ENCODE measurements at places on chromosomes 4 and X.
A peak's percentile ranks its signal among the peaks of the same experiment; 100 is the strongest.

DNA sequence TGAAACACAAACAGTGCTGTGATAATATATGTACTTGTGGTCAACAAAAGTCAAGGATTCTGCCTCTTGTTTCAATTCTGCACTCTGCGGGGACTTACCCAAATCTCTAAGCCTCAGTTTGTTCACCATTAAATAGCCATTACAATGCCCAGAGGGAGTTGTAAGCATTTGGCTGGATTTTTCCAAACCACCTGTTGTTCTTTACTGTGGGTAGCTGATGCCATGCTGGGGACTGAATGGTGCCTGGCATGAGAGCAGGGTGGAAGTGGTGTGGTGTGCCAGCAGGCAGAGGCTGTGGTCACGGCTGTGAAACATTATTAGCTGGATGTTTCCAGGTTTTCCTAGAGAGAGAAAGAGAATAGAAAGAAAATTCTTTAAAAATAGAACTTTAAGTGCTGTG is 60.7 kb upstream of the PAK3 start:
- no peak for DNase-seq

GRCh38 chr4:152983774-152984411 is 47.8 kb downstream of the FHDC1 start:
- no peak for DNase-seq

DNA sequence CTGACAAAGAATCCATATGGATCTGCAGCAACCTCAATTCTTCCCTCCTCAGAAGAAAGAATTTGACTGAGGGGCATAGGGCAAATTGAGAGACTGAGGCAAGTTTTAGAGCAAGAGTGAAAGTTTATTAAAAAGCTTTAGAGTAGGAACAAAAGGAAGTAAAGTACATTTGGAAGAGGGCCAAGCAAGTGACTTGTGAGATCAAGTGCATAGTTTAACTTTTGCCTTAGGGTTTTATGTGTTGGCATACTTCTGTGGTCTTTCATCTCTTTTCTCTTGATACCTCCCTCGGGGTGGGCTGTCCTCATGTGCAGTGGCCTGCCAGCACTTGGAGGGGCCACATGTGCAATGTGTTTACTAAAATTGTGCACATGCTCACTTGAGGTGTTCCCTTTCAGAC is 98.0 kb upstream of the MAGEB16 start:
- peak; percentile 13 for DNase-seq

DNA sequence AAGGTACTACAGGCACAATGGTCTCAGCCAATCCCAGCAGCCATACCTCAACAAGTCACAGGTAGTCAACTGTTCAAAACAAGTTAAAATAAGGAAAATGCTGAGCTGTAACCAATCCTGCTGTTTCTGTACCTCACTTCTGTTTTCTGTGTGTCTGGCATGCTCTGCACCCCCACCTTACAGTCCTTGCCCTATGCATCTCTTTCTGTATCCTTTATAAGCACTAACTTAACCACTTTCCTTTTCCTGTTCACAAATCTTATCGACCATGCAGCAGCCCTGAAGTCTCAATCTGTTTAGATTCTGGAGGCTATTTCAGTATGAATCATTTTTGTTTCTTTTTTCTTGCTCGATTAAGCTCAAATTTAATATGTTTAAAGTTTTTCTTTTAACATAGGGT is 12.5 kb upstream of the FAM13A start:
- DNase-seq, result no peak
